ENCODE measurements at places on chromosomes 6 and 20.

GRCh38 chr6:44043479-44044153 lies 83.6 kb downstream of the MRPL14 start:
- DNase-seq, result no peak

GRCh38 chr6:34535199-34535598 lies 20.9 kb downstream of the SPDEF start:
- no peak for DNase-seq

DNA sequence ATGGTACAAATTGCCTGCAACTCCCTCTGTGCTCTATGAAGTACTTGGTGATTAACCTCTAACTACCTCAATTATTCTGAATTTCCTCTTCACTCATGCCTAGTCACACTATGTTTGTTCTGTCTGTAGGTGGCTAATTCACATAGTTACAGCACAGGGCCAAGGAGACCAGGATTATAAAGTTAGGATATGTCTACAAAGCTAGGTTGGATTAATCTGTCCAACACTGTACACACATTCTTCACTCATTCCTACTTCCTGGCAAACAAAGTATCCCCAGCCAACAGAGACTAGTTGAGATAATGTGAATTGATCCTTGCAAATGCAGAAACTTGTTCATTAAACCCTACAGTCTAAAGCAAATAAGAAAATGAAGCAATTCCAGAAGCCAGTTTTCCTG lies 269.8 kb downstream of the HACE1 start:
- no peak for DNase-seq

- DNase-seq, result no peak
Measured at GRCh38 chr20:5662769-5663168, 87.4 kb upstream of the SHLD1 start.

DNA sequence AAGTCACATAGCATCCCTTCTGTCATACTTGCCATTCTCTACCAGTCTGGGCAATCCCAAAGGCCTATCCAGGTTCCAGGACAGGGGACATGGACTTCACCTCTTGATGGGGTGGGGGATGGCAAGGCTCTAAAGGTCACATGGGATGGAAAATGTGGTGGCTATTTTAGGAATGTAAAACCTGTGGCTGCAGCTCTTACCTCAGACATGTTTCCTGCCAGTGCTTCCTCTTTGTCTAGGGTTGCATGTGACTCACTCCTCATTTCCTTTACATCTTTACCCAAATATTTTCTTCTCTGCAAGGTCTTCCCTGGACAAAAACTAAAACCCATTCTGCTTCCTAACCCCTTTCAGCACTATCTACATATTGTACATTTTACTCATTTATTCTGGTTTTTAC lies 135.7 kb downstream of the BTBD3 start:
- DNase-seq, result no peak

DNA sequence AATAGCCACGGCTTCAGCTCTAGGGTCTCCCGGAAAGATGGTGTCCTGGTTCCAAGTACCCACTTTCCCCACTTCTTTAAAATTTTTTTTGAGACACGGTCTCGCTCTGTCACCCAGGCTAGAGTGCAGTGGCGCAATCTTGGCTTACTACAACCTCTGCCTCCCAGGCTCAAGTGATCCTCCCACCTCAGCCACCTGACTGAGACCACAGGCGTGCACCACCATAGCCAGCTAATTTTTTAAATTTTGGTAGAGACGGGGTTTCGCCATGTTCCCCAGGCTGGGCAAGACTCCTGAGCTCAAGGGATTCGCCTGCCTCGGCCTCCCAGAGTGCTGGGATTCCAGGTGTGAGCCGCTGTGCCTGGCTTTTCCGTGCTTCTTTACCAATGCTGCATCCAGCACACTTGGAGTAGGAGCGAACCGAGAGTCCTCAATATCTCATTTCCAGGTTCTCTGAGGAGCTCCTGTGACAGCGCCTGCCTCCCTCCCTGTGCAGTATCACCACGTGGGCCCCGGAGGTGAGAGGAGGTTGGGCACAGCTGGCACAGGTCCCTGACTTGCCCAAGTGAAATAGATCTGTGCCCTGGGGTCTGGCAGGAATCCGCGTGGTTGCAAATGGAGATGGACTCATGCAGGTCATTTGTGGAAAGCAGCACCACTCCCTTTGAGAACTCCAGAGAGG lies 37.3 kb downstream of the EZR start:
- no peak for DNase-seq

DNA sequence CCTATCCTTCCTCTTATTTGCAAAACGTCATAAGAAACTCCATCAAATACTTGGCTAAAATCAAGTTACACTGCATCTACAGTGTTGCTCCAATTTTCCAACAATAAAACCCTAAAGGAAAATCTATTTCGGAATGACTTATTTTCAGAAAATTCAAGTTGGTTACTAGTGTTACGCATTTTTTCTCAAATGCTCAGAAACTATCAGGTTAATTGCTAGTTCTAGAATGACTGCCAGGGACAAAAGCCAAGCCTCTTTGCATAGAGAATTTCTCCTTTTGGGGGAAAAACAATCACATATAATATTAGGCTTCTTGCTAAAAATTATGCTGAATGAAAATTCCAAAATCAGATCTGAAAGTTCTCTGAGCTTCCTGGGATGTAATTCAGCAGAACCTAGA lies 210.2 kb downstream of the BTBD9 start:
- no peak for DNase-seq

DNA sequence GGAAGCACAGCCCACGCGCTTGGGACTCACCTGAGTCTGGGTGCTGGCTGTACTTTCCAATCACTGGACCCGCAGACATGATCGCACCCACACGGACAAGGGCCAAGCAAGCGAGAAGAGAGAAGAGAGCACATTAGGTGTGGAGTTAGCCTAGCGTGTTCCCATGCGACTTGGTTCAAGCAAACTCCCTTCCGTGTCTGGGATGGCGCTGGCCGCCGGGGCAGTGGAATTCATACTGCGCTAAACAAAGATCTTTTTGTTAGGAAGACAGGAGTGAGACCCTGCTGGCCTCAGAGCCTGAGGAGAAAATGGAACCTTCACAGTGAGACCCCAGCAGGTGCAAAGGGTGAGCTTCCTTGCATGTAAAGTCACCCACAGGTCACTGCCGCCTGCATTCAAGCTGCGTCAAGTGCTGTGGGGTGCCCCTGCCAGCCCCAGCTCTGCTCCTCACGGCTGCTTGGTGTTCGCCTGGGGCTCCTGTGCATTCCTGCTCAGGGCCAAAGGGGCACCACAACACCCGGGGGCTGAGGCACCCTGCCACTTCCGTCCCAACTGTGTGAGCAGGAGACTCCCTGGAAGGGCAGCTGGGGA lies 26.4 kb downstream of the PSMG4 start:
- no peak for DNase-seq

DNA sequence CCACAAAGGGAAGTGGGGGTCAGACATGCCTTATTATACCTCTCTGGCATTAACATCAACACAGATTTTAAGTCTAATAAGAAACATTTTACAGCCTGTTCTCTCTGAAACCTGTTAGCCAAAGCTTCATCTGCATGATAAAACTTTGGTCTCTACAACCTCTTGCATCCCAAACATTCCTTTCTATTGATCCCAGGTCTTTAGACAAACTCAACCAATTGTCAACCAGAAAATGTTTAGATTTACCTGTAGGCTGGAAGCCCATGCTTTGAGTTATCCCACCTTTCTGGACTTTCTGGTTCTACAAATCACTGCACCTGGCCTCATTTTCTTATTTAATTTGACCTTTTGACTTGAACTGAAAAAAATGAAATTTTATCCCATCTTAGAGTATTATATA lies 20.8 kb downstream of the MCM8 start:
- DNase-seq, result no peak

All from stimulated activated CD4-positive, alpha-beta T cell treated with anti-CD3 and anti-CD28 coated beads, TNF-alpha, amount 100 ng/mL, for 1 hour (primary cell).